ENCODE measurements at places on chromosomes 4 and X.

- DNase-seq = no peak
These were observed 177.7 kb downstream of the RAPGEF2 start for GRCh38 chr4:159280442-159281172.

- DNase-seq = no peak
These were observed 549.1 kb upstream of the EPHA5 start for GRCh38 chr4:66219401-66219800.

DNA sequence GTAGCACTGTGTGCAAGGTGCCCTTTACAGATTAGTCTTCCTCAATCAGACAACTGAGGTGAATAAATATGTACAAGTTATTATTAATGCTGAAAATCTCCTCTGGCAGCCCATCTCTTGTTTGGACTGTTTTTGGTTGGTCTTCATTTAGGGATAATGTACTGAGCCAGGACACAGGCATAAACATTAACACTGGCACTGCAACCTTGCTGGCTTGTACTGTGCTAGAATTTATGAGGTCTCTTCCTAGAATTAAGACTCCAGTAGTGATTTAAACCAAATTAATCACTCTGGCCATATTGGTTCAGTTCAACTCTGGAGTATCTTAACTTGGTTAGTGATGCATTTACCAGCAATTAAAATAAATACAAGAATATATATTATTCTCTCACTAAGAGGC lies 244.7 kb upstream of the GK2 start:
- no peak for DNase-seq

GRCh38 chr4:121070696-121071639 lies 1.4 kb downstream of the NDNF start:
- DNase-seq = peak; percentile 59

DNA sequence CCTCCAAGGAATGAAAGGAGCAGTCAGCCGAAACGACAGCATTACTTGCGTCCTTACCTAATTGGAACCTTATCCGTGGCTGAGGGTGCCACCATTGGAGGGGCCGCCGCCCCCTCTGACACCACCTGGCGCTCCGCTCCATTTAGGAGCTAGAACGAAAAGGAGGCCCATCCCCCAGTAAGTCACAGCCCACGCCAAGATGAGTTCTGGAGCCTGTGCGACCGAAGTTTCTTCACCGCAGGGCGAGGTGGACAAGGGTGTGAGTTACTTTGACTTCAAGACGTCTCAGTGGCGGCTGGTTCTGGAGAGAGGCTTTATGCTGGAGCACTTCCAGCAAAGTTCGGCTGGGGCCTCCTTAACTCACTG lies 729 bp upstream of the IRF2 start:
- DNase-seq = peak; percentile 75

DNA sequence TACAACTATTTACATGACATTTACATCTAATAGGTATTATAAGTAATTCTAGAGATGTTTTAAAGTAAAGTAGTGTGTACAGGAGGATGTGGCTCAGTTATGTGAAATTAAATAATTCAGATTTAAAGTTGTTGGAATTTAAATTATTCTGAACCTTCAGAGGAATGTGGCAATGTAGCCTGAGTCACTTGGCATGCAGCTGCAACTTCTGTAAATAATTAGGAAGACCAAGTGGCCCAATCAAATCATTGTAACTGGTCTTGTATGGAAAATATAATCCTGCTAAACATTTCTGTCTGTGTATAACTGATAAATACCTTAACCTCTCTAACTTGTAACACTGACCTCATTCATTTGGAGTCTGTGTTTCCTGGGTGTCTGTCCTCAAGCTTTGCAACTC lies 828.9 kb downstream of the GLUD2 start:
- DNase-seq = no peak

- DNase-seq = no peak
These were observed 4.5 kb downstream of the C1GALT1C1 start for GRCh38 chrX:120625371-120625770.

- no peak for DNase-seq
These were observed 34.1 kb upstream of the HHIP start for GRCh38 chr4:144611850-144612249.

DNA sequence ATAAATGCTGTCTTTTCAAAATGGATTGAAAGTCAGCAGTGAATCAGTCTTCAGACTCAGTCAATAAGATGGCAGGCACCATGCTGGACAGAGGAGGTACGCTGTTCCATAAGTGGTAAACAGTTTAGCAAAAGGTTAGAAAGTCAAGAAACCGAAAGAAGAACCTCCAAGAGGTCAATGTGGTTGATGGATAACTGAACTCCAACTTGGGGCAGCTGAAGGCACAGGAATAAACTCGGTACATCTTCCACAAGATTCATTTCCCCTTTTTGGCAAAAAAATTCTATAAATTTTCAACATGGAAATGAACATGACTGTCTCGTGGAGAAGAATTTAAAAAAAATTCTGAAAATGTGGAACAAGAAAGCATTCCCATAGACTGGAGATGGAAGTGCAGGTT lies 18.4 kb upstream of the SEL1L3 start:
- no peak for DNase-seq

- DNase-seq = no peak
These were observed 21.9 kb upstream of the IGFBP7 start for GRCh38 chr4:57131849-57132742.

DNA sequence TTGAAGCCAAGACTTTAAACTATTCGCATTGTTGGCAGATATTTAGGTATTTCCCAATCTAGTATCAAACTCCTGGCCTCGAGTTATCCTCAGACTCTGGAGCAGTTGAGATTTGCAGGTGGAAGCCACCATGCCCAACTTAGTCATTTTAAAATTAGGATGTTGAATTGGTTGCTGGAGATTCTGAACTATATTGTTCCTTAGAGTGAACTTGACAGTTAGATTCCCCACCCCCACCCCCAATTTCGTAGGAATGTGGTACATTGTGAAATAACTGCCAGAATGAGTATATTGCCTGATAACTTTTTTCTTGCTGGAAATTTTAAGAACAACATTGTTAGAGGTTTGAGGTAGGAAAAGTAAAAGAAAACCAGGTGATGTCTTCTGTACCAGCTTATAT lies 2.3 kb downstream of the NOCT start:
- DNase-seq = no peak
